ENCODE measurements at places on chromosomes 1 and 21.
A peak's percentile ranks its signal among the peaks of the same experiment; 100 is the strongest.

DNA sequence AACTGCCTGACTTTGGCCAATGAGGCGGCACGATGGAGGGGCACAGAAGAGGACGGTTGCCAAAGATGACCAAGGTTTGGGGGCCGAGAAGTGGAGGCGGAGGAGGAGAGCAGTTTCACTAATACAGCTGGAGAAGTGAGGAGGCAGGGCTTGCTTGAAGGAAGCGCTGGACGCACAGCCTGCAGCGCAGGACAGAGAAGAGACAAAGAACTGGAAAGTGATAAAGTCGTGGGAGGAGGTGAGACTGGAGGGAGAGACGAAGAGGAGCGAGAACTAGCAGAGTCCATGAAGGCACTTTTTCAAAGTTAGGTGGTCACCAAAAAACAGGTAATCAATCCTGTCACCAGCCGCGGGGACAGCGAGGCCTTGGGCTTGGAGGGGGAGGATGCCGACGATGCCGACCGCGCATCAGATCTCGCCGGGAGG, 771 bp downstream of the PACC1 start:
- no peak for DNase-seq

DNA sequence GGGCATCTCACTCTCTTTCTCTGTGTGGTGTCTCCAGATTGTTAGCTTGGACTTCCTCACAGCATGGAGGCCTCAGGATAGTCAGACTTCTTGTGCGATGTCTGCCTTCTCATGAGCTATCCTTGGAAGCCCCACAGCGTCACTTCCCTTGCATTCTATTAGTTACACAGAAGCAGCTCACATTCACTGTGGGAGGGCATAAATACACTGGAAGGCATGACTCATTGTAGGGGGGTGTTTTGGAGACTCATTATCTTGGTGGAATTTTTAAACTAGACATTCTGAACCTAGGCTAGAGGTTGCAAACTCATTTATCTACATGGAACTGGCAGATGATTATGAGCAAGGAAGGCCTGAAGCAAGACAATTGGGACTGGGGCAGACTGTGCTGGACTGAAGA, 21.4 kb upstream of the FASLG start:
- peak; percentile 96 for DNase-seq

DNA sequence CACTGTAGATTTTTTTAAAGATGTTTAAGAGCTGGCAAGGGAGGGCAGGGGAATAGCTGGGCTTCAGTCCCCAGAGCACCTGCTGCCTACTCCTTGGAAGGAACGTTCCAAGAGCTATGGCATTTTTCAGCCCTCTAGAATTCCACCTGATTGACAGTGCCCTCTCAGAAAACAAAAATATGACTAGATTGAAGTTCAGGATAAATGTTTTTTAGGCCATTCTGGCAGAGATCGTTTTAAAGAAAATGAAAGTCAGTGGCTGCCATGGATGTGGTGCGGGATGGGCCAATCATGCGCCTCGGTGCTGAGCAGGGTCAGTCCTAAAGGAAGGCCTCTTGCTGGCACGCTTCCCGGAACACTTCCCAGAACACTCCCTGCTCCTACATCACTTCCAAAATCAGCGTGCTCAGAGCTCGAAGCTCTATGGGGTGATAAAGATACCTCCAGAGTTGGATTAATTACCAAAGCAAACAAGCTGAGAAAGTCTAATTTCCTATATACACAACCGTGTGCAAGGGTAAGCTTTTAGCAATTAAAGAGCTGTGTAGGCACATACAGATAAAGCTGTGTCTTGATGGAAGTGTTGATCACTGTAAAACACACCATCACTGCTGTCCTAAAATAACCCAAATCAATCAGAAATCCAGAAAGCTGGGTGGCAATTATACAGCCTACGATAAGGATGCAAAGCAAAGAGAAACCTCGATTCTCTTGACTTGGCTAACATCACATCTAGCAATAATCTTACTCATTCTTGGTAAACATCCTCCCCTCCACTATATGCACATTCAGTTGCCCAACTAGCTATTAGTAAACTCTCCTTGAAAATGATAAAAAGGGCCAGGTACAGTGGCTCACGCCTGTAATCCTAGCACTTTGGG, 34.6 kb downstream of the TGFBR3 start:
- peak; percentile 87 for DNase-seq

DNA sequence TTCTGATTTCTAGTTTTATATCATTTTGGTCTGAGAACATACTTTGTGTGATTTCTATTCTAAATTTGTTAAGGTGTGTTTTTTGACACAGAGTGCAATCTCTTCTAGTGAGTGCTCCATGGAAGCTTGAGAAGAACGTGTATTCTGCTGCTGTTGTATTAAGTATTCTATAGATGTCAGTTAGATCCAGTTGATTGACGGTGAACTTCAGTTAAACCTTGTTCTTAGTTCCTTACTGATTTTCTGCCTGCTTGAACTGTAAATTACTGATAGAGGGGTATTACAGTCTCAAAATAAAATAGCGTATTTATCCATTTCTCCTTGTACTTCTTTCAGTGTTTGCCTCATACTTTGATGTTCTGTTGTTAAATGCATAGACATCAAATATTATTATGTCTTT, 248.1 kb upstream of the GREM2 start:
- no peak for DNase-seq

DNA sequence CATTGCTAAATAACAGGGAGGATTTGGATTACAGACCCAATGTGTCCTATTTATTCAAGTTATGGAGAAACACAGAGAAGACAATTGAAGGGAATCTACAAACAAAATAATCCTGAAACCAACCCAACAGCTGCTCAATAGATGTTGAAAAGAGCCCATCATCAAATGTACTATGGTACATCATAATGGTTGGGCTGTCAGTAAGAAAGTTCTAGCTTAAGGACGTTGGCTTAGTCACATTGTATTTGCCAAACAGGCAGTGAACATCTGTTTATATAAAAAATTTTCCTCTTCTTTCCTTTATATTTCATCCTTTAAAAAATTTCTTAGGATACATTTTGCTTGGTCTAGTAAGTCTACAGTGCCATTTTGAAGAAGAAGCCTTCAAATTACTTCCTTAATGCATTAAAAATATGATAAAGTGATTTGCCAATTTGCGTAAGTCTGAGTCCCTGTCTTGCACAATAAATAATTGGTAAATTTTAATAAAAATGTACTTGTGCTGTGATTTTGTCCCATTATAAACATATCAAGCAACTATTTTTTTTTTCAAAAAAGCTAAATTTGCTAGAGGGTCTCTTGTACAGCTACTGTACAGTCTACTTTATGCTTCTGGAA, 14.4 kb downstream of the MAP3K7CL start:
- DNase-seq, result peak; percentile 32

DNA sequence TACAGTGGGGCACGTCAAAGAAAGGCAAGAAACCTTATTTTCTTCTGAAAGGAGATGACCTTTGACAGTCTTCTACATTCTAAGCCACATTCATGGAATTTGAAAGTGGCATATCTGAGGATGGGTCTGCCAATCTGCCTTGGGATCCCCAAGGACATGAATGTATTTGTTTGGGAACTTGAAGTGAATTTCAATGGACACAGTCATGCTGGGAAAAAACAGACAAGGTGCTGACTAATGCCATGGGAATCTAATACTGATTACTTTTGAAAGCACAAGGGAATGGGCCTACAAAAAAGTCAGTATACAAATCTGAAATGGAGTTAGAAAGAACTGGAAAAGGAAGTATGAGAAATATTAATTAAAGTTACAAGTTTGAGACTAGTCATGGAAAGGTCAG, 128.8 kb downstream of the KCNJ6 start:
- peak; percentile 94 for DNase-seq

- DNase-seq, result no peak
These were observed 847.7 kb downstream of the NCAM2 start for GRCh38 chr21:21845901-21846300.
